Right renal cortex interstitium (tissue), 3 donors: ENCODE measurements at places on chromosomes 2 and 18.

DNA sequence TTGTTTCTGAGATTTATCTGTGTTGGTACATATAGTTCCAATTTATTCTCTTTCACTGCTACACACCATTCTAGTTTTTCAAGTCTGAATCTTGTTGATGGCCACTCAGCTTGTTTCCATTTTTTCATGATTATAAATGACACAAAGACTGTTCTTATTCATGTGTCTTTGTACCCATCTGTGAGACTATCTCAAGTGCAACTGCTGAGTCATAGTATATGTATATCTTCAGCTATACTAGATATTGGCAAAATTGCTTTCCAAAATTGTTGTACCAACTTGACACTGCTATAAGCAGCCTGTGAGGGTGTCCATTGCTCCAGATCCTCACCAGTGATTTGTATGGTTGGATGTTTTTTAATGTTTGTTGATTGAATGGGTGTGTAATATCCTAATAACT lies 37.2 kb upstream of the RTN4 start:
- DNase-seq: no peak

DNA sequence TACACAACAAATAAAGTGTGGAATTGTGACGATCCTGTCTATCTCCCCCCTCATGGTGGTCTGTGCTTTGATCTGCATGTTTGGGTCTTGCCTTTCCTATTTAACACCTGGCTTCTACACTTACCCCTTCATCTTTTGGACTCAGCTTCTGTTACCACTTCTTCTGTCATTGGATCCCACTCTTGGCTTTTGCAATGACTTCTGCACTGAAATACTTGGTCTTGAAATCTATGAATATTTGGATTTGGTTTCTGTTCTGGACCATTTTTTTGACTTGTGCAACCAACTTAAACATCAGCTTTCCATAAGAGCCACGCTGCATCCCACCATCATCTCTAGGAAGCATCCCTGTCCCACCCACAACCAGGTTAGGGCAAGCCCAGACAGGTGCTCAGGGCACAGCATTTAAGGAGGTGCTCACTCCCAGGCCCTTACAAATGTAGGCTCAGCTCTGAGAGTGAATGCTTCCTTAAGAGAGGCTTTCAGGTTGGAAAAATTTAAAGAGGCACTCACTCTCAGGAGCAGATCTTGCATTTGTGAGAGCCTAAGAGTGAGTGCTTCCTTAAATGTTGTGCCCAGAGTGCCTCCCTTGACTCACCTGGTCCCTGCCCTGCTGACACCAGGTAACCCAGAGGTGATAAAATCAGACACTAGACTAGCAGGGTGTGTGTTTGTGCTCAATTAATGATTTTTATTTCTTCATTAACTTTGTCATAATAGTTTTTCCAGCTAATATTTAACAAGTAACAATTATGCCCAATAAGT lies 124.5 kb upstream of the SH3BP4 start:
- DNase-seq: no peak

- no peak for DNase-seq
Observed at GRCh38 chr2:241216211-241216761, 27.8 kb downstream of the ANO7 start.

GRCh38 chr2:99858951-99859596 lies 283.3 kb downstream of the AFF3 start:
- no peak for DNase-seq

- no peak for DNase-seq
Observed at GRCh38 chr2:106963156-106963555, 77.2 kb upstream of the ST6GAL2 start.

GRCh38 chr18:46402396-46402795 lies 254.6 kb downstream of the LOXHD1 start:
- no peak for DNase-seq
